ENCODE measurements at places on chromosomes 5 and 9. TPM values are rescaled to one million over a fixed set of nuclear protein-coding genes. Genes with fewer than 3 reads are reported as not detected.

DNA sequence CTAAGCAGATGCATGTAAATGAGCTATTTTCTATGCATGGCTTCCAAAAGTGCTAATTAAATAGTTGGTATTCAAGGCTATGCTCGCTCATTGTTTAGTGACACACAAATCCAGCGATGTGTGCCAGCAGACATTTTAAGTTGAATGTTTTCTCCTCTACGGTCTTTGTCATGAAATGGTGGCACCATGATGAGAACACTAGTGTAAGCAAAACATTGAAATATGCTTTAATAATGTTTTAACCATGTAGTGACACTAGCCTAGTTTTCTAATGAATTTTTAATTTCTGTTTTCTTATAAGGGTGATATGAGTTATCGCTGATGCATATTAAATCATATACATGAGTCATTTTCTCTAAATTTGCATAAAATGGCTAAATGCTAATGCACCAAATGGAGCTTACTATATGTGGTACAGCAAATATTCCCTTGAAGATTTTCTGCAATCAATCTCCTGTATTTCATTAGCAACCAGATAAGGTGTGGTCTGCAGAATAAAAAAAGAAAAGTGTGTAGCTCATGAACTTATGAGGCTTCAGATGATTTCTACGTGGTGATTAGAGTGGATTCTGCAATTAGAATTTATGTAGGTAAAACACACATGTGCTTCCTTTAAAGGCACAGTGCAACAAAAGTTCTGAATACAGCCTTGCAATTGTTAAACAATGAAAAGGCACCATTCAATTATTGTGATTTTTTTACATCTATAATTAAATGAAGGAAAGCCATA, 226.6 kb downstream of the MEF2C start:
- DNase-seq = no peak
- H3K27ac ChIP-seq = no peak overlapping the region
- no peaks in the 10 kb centered on the region for H3K36me3 ChIP-seq
- peaks cover 16% of the 10 kb centered on the region for H3K4me1 ChIP-seq
- H3K4me3 ChIP-seq = no peak overlapping the region

DNA sequence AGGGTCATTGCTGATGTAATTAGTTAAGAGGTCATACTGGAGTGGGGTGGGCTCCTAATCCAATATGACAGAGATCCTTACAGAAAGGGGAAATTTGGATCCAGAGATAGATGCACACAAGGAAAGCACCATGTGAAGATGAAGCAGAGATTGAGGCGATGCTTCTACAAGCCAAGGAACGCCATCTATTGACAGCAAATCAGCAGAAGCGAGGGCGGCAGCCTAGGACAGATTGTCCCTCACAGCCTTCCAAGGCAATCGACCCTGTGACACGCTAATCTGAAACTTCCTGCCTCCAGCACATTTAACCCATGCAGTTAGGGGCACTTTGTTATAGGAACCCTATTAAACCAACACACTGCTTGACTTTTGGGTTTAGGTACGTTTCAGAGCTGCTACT, 285.1 kb upstream of the DAP start:
- no peaks in the 10 kb centered on the region for H3K36me3 ChIP-seq
- no peak for DNase-seq
- no peaks in the 10 kb centered on the region for H3K4me1 ChIP-seq
- H3K27me3 ChIP-seq = no peaks in the 10 kb centered on the region
- H3K27ac ChIP-seq = no peak overlapping the region

DNA sequence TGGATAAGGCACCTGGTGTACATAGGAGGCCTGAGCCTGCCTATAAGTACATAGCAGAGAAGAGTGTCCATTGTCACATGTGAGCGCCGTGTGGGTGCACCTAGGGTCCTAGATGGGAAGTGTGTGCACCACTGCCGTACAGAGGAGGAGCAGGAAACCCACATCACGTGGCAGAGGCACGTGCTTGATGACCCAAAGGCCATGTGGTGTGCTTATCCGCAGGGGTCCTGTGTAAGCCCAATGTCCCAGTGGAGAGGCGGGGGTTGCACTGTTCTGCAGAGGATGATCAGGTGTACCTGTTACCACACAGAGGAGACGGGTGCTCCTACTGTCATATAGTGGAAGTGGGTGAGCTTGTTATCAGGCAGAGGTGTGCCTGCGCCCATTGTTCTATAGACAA, 354.1 kb upstream of the IRX2 start:
- H3K27ac ChIP-seq = no peak overlapping the region
- H3K36me3 ChIP-seq = no peaks in the 10 kb centered on the region
- no peak overlapping the region for H3K4me3 ChIP-seq
- peaks cover 4% of the 10 kb centered on the region for H3K27me3 ChIP-seq

GRCh38 chr9:137575716-137576411, 2.9 kb downstream of the DPH7 start:
- no peak for DNase-seq
- H3K36me3 ChIP-seq = peaks cover 39% of the 10 kb centered on the region
- H3K4me1 ChIP-seq = peaks cover 36% of the 10 kb centered on the region
- no peaks in the 10 kb centered on the region for H3K27me3 ChIP-seq
- no peak overlapping the region for H3K27ac ChIP-seq

GRCh38 chr9:113388833-113389232, 12.0 kb upstream of the HDHD3 start:
- no peak for DNase-seq
- H3K27ac ChIP-seq = no peak overlapping the region
- no peaks in the 10 kb centered on the region for H3K4me1 ChIP-seq
- no peak overlapping the region for H3K4me3 ChIP-seq

CD72 gene
- total RNA-seq = 3.6 TPM

Measured in CD4-positive, alpha-beta T cell (primary cell).